Forelimb muscle (tissue), 1 donor: ENCODE measurements at places on chromosomes 7 and 10.

GRCh38 chr10:24561453-24561852 lies 162.2 kb downstream of the ARHGAP21 start:
- no peak for DNase-seq

- DNase-seq: no peak
Observed at GRCh38 chr7:39429421-39429820, 136.8 kb upstream of the YAE1 start.

DNA sequence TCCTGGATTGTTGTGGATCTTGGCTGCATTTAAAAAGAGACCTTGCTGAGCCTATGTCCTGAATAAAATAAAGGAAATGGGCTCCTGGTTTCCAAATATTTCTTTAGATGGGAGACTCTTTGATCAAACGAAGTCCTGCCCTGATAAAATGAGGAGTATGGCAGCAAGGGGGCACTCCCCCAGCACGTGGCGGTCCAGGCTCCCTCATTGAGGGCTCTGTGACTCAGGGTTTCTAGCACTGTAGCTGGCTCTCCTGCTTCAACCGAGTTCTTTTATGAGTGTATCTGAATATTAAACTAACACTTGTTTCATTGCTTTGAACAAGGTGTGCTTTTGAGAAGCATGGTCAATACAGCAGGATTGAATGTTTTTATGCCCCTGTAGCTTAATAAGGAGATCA lies 114.2 kb downstream of the AVL9 start:
- no peak for DNase-seq

DNA sequence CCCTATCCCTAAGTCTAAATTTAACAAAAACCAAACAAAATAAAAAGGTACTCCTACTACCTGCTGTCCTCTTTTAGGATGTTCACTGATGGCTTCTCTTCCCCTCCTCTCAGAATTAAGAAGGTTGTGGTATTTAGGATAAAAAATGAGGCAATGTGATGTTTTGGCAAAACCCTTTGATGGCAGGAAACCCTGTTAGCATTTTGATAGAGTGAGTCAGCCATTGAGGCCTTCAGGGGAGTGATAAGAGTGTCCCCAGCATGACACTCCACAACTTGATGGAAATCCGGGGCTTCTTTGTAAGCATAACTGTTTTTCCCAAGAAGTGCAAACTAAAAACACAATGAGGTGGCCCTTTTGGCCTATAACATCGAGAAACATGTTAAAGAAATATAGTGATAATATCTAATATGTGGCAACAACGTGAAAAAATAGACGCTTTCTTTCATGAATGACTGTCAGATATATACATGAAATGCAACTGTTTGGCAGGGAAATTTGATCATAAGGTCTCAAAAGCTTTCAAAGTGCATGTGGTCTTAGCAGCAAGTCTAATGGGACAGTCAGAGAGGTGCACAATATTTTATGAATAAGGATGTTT lies 55.0 kb downstream of the PRTFDC1 start:
- no peak for DNase-seq

GRCh38 chr7:133873631-133874030 lies 253.5 kb upstream of the LRGUK start:
- DNase-seq: no peak

- no peak for DNase-seq
Observed at GRCh38 chr7:139640681-139641080, 117.2 kb downstream of the CLEC2L start.

- DNase-seq: no peak
Observed at GRCh38 chr10:28359334-28359733, 56.5 kb upstream of the MPP7 start.

DNA sequence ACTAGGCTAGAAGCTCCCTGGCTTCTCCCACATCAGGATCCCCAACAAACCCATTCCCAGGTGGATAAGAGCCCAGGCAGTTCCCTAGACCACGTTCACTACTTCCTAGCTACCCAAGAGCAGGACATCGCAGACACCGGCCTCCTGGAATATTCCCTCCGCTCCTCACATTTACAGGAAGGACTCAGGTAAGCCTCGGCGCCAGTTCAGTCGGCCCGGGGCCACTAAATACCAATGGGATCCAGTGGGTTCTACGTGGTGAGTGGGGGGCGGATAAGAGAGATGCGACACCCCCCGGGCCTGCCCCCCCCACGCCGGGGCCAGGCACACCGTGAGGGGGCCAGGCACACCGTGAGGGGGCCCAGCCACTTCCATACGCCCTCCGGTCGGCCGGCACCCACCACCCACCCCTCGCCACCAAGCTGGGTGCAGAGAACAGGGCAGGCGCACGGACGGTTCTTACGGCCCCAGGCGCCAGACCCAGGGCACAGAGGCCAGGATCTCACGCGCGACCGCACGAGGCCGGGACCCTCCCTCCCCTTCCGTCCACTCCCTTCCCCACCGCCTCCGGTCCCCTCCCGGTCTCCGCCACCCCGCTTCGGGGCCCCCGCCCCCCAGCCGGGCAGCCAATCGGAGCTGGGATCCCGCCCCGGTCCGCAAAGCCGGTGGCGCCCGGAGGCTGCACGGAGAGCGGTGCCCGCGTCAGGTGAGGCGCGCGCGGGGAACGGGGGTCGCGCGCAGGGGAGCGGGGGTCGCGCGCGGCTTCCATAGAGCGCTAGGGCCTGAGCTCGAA lies at the start of gene BLVRA:
BLVRA (plus strand) TSS at position 652 of the 793 bp plus-strand sequence. CDS start 12,479 bp downstream, outside the sequence.
- no peak for DNase-seq

GRCh38 chr7:151790830-151791620 lies 85.9 kb downstream of the PRKAG2 start:
- DNase-seq: no peak

DNA sequence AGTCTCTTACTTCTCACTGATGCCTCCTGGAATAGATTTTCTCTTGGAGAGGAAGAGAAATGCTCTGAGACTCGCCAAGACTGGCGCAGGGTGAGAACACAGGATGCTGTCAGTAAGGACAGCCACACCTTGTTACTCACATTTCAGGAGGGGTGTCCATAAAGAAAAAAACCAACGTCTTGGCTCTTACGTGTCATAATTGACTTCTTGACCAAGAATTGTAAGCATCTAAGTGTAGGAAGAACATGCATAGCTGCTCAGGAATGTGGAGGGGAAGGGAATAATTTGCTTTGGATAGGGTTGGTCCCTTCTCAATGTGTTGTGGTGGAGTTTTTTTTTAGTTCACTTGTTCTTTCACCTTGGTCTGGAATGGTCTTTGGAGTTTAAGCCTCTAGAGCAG lies 43.8 kb upstream of the ZNF438 start:
- DNase-seq: no peak

DNA sequence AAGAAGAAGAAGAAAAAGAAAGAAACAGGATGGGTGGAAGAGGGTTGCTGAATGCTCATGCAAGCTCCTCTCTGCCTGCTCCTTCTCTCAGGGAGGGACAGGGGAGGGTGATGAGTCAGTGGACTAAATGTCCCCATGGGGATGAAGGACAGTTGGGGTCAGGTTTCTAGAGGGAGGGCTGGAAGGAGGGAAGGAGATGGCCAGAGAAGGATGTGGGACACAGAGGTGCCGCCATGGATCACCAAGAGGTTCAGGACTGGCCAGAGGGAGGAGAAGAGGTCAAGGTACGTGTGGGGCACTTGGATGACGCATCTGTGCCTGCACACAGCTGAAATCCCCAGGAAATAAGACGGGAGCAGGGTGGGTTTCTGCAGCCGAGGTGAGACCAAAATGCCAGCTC lies 88.9 kb upstream of the GTF2I start:
- no peak for DNase-seq

- no peak for DNase-seq
Observed at GRCh38 chr7:3238525-3239210, 62.4 kb upstream of the SDK1 start.

GRCh38 chr7:135180122-135180521 lies 9.6 kb upstream of the CYREN start:
- no peak for DNase-seq

DNA sequence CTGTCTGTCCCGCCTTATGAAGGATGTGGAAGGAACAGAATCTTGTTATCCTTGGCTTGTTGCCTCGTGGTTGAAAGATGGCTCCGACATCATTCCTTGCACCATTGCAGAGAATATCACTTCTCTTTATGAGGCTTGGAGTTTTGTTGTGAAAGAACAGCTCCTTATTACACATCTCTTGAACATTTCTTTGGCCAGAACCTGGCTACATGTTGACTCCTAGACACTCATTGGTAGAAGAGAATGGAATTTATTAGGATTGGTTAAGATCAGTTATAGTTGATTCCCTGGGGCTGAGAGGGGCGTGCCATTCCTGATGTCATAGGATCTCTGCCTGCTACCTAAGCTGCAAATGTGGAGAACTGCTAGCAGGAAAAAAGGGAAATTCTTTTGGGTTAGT lies 180.5 kb upstream of the CTBP2 start:
- DNase-seq: no peak

DNA sequence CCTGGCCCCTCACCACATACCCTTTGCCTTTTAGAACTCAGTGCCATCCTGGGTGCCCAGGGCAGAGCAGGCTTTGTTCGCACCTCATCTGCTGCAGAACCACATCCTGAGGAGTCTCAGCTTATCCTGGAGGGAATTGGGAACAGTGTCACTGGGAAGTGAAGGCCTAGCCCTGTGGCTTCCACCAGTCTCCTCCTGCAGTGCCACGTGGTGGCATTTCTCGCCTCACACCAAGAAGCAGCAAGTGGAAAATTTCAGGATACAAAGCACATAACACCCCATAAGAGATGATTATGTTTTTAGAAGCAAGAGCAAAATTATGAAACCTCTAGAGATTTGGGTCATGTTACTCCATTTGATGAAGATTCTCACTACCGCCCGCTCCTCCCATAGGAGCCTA lies 26.8 kb downstream of the UBE2D4 start:
- no peak for DNase-seq

DNA sequence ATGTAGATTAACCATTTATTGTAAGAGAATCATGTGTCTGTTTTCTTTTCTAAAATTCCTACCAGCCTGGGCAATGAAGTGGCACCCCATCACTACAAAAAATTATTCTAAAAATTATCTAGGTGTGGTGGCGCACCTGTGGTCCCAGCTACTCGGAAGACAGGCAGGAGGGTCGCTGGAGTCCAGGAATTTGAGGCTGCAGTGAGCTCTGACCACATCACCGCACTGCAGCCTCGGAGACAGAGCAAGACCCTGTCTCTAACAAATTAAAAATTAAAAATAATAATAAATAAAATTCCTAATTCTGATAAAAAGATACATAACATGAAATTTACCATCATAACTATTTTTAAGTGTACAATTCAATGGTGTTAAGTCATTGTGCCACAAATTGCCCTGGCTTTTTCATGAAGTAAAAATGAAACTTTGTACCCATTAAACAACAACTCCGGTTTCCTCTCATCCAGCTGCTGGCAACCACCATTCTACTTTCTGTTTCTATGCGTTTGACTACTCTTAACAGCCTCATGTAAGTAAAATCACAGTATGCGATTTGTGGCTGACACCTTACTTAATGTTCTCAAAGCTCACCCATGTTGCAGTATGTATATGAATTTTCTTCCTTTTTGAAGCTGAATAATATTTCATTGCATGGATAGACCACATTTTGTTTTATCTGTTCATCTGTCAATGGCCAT lies 20.6 kb upstream of the USP6NL start:
- no peak for DNase-seq

- no peak for DNase-seq
Observed at GRCh38 chr7:153507885-153508284, 544.3 kb upstream of the DPP6 start.

DNA sequence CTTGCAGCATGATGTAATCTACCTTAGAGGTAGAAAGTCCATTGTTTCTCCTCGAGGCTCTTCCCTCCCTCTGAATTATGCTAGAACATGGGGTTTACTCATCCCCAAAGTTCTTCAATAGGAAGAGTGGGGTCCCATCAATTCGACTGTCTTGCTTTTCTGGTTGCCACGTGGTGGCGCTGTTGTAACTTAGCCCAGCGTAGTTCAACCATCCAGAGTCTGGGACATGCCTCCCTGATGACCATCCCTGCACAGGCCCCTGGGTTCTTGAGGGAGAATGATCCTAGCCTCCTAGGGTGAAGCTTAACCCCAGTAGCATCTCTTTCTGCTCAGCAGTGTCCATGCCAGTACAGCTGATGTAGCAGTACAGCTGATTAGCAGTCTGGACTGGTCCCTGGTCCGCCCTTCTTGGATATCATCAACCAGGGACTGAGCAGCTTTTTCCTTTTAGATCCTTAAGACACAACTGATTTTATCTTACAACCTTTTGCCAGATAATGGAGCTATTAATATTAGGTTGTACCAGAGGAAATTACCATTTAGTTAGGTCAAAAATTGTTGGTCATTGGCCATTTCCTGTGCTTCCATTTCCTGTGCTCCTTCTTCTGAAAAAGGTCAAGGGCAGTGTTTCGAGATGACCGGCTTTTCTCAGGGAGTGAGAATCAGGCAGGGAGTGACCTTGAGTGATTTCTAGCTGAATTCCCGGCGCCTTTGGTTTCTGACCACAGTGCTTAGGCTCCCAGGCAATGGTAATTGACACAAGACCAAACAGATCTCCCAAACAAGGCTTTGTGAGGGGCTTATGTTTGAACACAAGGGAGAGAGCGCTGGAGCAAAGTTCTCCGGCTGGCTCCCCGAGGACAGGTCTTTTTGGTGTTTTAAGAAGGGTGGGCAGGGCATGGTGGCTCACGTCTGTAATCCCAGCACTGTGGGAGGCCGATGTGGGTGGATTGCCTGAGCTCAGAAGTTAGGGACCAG lies 65.4 kb downstream of the TACC2 start:
- DNase-seq: no peak

- DNase-seq: no peak
Observed at GRCh38 chr7:70432567-70433001, 699.4 kb upstream of the GALNT17 start.

- DNase-seq: no peak
Observed at GRCh38 chr7:2016761-2017480, 215.8 kb downstream of the MAD1L1 start.

GRCh38 chr7:101420436-101420835 lies 57.8 kb downstream of the COL26A1 start:
- DNase-seq: no peak

GRCh38 chr7:45696476-45696875 lies 122.3 kb downstream of the ADCY1 start:
- no peak for DNase-seq

DNA sequence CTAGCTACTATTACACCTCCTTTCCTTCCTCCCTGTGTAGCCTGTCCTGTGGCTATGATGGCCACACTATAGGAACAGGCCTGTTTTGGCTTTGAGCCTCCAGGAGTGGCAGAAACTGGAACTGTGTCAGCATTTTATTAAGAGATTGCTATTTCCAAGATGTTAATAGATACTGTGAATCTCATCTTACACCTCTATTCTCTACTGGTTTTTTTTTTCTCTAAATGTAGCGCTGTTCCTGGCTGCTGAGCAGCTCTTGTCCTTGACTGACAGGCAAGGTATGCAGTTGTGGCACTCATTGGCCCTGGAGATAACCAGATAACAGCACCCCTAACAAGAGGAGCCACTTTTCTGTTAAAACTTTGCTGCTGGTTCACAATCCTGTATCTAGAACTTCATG lies 119.5 kb downstream of the EXOC4 start:
- DNase-seq: no peak
